ENCODE measurements at places on chromosomes 5 and 9.

- no peak for DNase-seq
These were observed 136.4 kb upstream of the PPP1R26 start for GRCh38 chr9:135343136-135343535.

GRCh38 chr9:90965226-90966030, 163.8 kb downstream of the SYK start:
- no peak for DNase-seq

DNA sequence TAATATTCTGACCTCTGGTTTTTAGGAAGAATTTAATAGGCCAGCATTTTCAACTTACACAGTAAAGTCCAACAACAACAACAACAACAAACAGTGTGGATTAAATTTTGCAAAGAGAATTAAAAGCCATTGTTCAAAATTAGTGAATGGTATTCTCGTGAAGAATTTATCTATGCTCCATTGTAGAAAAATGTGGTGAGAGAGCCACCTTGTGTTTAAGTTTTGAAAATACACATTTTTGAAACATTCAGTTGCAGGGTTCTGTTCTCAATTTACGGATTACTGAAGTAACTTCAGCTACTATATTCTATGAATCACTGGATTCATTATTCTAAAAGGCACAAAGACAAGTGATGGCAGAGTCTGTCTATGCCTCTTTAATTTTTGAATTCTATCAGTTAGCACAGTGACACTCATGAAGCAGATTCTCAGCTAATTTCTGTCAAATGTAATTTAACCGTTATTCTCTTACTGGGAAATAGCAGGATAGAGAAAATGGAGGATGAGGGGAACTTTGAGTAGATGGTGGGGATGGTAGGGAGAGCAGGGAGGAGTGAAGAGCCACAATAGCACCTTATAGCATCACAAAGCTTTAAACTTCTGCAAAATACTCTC, 11.0 kb downstream of the CCDC152 start:
- no peak for DNase-seq

DNA sequence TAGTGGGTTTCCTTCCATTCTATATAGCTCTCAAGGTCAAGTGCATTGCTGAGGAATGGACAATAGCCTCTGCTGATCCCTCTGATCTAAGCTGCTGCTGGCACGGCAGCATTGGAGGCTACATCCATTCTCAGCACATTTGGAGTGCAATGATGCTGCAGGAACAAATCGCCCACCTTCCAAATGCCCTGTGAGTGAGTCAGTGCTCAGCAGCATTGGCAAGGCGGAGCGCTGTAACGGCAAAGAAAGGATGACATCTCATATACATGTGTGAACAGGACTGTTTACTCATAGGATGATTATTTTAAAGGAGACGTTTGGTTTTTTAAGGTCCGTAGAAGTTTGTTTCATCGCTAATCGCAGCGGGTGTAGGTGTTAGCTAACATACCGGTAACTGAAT, 408.7 kb downstream of the ARHGEF28 start:
- no peak for DNase-seq

DNA sequence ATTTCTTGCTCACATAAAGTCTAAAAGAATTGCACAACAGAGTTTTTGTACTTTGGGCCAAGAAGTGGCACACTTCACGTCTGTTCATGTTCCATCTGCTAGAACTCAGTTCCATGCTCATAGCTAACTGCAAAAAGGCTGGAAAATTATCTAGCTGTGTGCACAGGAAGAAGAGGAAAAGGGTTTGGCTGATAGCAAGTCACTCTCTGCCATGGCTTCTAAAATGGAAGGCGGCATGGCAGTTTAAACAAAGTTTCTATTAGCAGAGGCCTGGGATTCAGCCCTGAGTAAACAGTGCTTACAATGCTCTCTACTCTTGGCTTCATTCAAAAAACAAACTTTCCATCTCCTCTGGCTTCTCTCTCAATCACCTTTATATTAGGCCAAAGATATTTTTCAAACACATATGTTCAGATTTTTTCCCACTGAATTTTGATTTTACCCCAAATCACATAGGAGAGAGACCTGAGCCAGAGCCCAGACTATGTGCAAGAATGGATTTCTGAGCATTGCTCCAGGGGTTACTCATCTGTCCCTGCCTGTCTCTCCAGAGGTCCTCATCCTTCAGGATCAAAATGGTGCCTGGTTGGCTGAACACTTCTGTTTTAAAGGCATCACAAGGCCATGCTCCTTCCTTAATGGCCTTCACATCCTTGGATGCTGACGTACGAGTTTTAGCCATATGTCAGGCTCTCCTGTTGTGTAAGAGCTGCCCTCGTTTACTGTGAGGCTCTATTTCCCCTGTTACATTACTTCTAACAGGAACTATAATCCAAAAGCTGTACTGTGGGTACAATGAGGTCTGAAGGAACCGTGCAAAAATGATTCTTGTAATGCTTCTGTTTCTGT, 226.6 kb downstream of the SAXO1 start:
- no peak for DNase-seq

- no peak for DNase-seq
These were observed 43.0 kb upstream of the COL15A1 start for GRCh38 chr9:98900725-98901124.

DNA sequence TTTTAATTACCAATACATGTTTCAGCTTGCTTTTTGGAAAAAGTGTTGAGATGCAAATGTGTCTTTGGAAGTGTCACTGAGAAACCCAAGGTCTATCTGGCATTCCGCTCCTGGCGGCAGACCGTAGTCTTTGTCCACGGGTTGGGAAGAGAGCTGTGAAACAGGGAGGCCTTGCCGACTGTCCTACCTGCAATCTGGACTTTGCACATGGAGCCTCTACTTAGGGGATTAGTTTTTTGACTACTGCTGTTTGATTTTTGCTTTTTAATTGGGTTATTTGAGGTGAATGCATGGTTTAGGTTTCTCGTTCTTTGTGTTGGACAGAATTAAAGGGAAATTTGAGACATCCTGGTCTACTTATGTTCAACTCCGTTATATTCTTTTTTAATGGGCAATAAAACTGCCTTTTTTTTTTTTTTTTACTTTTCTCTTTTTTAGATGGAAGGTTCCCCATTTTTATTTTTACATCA, 25.7 kb downstream of the TRIO start:
- no peak for DNase-seq

DNA sequence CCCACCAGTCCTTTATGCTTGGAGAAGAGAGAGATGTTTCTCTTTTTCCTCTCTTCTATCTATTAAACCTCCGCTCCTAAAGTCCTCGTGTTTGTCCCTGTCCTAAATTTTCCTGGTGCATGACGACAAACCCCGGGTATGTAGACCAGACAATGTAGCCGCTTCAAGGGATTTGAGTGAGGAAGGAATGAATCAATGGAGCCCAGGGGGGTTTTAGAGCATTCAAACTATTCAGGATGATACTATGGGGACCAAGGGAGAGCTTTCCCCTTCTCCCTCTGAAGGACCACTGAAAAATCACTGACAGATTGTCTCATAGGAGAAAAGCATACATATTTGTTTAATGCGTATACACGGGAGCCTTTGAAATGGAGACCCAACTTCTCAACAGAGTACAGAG, 18.4 kb downstream of the CEL start:
- DNase-seq, result no peak

DNA sequence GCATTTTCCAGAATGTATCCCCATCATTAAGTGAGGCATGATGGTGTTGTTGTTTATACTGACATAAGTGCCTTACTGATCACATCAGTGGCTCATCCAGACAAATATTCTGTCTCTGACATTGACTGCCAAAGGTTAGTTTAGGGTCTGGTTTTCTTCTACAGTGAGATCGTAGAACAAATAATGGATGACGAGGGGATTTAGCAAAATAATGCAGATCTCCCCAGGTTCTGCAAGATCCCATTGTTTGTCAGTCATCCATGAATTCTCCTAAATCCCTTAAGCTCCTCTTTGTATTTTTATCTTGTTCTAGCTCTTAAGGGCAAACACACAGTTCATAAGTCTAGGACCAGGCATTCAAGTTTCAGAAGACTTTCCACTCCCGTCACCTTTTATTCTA, 93.1 kb upstream of the DHFR start:
- DNase-seq, result no peak

GRCh38 chr5:33931136-33931535, 5.0 kb upstream of the RXFP3 start:
- DNase-seq, result no peak

DNA sequence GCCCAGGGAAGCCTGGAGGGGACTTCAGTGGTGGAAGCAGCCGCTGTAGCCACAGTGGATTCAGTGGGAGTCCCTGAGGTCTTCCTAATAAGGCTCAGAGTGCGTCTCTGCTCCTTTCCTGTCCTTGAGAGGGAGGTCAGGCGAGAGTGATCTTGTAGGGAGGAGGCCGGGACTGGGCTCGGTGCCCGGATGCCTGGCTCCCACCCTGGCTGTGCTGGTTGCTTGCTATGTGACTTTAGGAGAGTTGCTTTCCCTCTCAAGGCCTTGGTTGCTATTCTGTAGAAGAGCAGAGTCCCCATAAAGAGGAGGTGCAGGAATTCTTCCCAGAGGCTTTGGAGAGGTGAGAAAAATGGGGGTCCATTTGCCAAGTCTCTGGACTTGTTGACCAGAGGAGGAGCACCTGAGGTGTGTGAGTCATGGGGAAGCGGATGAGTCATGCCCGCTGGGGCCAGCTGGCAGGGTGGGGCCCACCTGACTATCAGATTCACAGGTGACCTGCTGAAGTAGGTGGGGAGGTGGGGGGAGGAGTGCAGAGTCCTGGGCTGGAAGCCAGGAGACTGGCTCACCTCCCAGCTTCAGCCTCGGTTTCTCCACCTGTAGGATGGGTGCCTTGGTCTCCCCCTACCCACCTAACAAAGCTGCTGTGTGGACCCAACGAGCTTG, 13.8 kb downstream of the GSN start:
- no peak for DNase-seq

DNA sequence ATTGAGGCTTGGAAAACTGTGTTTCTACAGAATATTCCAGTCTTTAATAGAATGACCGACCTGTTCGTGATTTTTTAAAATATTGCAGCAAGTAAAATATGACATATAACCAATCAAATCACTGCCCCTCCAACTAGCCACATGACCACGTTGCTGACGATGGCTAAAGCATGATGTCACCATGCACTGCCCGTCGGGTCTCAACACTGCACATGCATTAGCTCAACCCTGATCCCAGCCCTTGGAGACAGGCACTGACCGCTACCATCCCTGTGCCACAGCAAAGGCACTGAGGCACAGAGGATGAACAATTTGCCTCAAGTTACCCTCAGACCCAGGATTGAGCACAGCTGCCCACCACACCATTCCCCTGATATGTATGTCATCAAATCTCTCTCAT, 13.5 kb downstream of the DDX31 start:
- DNase-seq, result no peak

DNA sequence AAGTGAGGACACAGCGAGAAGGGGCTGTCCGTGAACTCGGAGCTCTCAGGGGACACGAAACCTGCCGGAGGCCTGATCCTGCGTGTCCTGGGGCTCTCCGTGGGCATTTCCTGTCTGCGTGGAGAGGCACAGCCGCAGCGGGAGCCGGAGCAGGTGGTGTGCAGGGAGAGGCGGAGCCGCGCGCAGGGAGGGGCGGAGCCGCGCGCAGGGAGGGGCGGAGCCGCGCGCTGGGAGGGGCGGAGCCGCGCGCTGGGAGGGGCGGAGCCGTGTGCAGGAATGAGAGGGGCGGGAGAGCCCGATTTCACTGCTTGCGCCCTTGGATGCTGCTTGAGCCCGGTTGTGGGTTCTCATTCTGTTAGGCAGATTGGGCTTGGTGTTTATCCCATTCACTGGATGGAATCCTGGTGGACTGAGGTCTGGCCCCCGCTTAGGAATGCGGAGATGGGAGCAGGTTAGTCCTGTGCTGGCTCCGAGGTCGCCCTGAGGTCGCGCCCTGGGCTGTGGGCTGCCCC, 26.7 kb downstream of the NDUFS6 start:
- no peak for DNase-seq

DNA sequence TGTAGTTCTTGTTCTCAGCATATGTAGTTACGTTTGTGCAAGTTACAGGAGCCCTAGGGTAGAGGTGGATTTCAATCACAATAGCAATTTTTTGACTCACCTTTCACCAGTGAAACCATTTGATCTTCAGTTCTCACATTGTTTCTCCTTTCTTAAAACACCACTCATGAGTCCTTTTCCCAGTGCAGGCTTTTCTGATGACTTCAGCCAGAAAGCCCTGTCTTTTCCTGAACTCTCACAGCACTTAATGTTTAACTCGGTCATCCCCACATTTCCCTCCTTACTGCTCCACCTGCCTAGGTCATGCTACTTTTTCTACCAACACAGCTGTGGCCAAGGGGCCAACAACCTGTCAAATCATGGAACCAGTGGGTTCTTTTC, 37.9 kb downstream of the ARHGEF28 start:
- DNase-seq, result no peak

GRCh38 chr5:66840511-66841013, 244.4 kb downstream of the MAST4 start:
- no peak for DNase-seq

GRCh38 chr5:89662499-89662898, 747.1 kb downstream of the CETN3 start:
- DNase-seq, result no peak

GRCh38 chr9:115164511-115164974, 46.6 kb upstream of the TNC start:
- DNase-seq, result no peak

DNA sequence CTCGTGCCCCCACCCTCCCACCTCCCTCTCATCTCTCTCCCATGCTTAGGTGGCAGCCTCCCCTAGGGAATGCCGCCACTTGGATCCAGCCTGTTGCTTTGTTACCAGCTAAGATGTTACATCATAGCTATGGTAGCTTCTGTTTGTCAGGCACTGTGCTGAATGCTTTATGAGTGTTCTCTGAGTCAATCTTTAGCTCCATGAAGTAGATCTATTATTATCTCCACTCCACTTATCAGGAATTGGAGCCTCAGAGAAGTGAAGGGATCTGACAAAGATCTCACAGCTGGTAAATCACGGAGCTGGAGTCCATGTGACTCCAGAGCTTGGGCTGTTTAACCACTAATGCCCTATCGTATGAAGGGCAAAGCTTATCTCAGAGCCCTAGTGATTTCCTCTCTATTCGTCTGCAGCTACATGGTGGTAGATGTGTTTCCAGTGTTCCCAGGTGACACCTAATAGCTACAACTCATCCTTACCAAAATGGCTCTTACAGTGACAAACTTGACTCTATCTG, 54.1 kb downstream of the GARNL3 start:
- no peak for DNase-seq

GRCh38 chr9:130685104-130685503, 8.5 kb upstream of the EXOSC2 start:
- DNase-seq, result no peak

- no peak for DNase-seq
These were observed 72.0 kb upstream of the ENTREP1 start for GRCh38 chr9:69253057-69253456.

- no peak for DNase-seq
These were observed 76.2 kb downstream of the DAPK1 start for GRCh38 chr9:87573841-87574342.
